Right cardiac atrium (tissue), 5 donors: ENCODE measurements at places on chromosomes 2 and 18. TPM values are rescaled to one million over a fixed set of nuclear protein-coding genes. Genes with fewer than 3 reads are reported as not detected.

GRCh38 chr18:77566604-77567003 lies 317.0 kb downstream of the GALR1 start:
- DNase-seq, result no peak

DNA sequence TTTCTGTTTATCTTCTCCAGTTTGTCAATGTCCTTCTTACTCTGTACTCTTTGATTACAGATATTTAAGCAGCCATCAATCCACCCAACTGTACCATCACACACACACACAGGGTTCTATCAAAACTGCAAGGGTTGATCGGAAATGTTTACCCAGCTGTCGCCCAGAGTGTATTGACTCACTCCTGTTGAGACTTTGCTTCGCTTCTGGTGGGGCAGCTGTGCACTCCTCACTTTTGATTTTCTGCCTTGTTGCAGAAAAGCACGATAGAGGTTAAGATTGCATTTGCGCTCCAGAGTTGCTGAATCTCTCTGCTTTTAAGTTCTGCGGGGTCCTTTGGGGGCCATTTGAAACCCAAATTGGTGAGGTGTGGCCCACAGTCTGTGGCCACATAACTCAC lies 216.2 kb downstream of the SETBP1 start:
- DNase-seq, result no peak

DNA sequence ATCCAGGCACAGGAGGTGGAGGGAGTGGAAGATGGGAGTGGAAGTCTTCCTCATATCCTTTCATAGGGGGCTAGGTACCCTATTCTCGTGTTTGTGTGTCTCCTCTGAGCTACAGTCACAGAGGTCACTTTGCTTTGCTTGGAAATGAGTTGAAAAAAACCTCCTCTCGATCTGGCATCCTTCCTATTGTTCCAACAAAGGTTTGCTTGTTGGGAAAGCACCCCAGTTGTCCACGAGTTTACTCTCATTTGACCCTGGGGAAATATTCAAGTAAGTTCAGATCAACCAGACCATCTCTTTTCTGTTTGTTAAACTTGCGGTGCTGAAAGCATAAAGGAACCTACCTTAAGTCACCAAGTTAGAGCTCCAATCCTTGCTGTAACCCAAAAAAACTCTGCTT lies 59.3 kb downstream of the ARHGEF33 start:
- no peak for DNase-seq

GRCh38 chr2:33321876-33322483 lies 154.5 kb upstream of the RASGRP3 start:
- peak; percentile 56 for DNase-seq

- DNase-seq, result no peak
Observed at GRCh38 chr2:145638675-145639074, 1118.8 kb upstream of the ZEB2 start.

DNA sequence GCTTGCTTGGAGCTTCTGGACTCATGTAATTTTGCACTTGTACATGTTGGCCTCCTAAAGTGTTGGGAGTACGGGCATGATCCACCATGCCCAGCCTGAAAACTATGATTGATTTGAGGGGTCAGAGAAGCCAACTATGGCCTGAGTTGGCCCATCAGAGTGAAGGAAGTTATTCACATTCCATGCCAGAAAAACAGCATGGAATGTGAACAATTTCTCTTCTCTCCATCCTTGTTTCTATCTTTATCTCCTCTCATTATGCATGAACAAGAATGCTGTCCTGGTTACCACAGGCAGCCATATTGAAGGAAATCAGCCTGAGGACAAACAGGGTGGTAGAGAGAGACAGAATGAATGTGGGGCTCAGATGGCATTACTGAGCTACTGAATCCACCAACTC lies 3.5 kb upstream of the CD226 start:
- no peak for DNase-seq

DNA sequence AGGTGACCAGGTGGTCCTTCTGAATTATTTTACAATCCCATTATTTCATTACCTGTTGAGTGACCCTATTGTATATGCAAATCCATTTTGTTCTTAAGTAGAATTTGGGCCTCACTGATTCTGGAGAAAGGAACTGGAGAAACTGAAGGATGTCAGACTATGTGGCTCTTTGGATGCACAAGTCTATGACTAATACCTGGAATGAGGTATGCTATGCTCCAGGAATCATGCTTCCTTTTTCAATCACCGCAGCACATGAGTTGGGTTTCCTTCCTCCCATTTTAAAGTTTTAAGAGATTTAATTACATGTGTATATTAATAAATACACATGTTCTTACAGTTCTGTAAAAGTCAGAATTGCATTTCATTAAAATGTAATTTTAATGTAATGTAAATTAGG lies 253.9 kb upstream of the VWC2L start:
- DNase-seq, result no peak

GRCh38 chr2:11408959-11409571 lies 56.9 kb downstream of the E2F6 start:
- DNase-seq, result no peak

DNA sequence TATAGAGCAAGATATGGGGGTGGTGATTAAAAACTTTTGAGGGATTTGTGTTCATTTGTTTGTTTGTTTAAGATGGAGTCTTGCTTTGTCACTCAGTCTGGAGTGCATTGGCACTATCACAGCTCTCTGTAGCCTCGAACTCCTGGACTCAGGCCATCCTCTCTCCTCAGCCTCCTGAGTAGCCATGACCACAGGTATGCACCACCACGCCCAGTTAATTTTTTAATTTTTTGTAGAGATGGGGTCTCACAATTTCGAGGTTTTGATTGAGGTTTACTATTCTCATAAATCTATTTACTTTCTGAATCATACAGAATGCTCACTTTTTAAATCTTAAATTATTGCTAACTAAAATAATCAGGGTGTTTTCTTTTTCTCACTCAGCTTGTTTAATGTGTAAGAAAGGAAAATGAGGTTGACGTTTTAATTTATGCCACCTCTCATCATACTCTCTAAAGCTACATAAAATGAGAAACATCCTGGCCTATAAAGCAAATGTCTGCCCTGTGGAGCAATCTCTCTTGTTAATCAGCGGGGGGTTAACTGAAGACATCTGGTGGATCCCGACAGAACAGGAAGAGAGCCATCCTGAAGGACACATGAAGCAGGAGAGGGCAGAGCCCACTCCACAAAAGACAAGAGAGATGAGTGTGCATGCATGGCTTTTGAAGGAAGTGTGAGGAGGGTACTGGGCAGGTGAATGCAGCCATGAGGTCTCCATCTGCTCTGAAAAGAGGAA lies 589.1 kb upstream of the SLC8A1 start:
- DNase-seq, result no peak

- DNase-seq, result peak; percentile 82
Observed at GRCh38 chr2:128473175-128474035, 154.7 kb upstream of the HS6ST1 start.

- no peak for DNase-seq
Observed at GRCh38 chr2:98580656-98581284, 27.5 kb downstream of the COA5 start.

Gene C2orf66
- total RNA-seq, result 0.28 TPM

Gene RGPD3
- total RNA-seq, result not detected

Gene TTC39C
- total RNA-seq, result 11.0 TPM

Gene ITPRIPL1
- 0.82 TPM for total RNA-seq
